Activated T-cell treated with anti-CD3 and anti-CD28 coated beads, Interleukin-2, amount 50 U/mL, for 24 hours (primary cell): ENCODE measurements at places on chromosomes 11 and 22.

DNA sequence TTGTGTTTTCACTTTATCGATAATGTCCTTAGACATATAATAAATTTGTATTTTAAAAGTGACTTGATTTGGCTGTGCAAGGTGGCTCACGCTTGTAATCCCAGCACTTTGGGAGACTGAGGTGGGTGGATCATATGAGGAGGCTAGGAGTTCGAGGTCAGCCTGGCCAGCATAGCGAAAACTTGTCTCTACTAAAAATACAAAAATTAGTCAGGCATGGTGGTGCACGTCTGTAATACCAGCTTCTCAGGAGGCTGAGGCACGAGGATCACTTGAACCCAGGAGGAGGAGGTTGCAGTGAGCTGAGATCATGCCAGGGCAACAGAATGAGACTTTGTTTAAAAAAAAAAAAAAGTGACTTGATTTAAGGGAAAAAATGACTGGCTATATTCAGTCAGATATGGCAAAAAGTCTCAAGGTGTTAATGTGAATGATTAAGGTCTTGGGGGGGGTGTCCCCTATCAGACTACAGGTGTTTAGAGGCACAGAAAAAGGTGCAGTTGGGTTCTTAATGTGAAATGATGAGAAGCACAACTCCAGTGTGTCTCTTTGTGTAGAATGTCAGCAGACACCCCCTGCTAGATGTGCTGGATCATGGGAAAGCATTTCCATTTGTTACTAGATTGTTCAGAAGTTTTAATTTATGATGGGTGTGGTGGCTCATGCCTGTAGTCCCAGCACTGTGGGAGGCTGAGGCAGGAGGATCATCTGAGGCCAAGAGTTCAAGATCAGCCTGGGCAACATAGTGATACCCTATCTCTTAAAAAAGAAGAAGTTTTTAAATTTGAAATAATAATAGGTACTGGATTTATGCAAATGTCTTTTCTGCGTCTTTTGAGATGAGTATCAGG lies 17.0 kb downstream of the NEAT1 start:
- no peak for DNase-seq

GRCh38 chr22:30328466-30329049 lies 1.8 kb upstream of the TBC1D10A start:
- no peak for DNase-seq

- no peak for DNase-seq
Measured at GRCh38 chr11:125163431-125164063, 1.0 kb upstream of the PKNOX2 start.

DNA sequence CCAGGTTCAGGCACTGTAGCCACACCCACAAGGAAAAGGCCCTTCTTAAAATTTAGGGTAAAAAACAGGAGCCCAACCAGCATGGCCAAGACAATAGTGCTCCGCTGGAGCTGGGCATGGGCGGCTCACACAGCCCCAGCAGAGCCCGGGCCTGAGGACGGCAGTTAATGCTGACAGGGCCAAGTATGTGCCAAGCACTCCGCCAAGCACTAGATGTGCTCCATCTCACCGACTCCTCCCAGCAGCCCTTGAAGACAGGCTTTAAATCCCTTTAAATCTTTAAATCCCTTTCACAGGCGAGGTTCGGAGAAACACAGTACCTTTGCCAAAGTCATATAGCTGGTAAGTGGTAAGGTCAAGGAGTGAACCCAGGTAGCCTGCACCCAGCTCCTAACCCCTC lies 4.8 kb downstream of the ARFGAP2 start:
- no peak for DNase-seq

- no peak for DNase-seq
Measured at GRCh38 chr11:26323837-26324236, 8.1 kb upstream of the ANO3 start.

DNA sequence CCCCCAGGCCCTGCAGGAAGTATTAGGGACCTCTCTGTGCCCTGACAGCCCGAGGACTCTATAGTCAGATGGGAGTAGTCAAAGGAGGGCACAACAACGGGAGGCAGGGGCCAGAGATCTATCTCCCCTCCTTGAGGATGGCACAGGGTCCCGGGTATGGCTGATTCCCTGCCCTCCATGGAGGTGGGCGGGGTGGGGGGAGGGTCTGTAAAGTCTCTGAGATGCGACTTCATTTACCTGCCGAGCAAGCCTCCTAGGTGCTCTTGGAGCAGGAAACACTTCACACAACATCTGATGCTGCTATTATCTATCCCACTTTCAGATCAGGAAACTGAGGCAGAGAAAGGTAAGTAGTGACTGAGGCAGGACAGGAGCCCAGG lies 769 bp upstream of the CDC42EP1 start:
- DNase-seq = no peak

DNA sequence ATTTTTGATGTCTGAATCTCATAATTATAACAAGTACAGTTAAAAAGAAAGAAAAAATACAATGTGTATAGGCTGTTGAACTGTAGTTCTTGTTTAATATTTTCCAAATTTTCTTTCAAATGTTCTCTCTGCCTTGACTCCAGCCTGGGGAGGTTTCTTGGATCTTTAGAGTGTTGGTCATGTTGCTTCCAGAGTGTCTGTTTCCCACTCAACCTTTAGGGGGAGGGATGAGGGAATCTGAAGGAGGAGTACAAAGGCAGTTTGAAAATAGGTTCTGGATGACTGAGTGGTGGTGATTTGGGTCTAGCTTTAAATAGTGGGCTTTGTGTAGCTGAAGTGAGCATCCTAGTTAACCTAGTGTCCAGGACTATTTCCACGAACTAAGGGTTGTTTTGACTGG lies 2.0 kb downstream of the CTNND1 start:
- DNase-seq = no peak

- no peak for DNase-seq
Measured at GRCh38 chr11:68632802-68633201, 51.5 kb upstream of the GAL start.

DNA sequence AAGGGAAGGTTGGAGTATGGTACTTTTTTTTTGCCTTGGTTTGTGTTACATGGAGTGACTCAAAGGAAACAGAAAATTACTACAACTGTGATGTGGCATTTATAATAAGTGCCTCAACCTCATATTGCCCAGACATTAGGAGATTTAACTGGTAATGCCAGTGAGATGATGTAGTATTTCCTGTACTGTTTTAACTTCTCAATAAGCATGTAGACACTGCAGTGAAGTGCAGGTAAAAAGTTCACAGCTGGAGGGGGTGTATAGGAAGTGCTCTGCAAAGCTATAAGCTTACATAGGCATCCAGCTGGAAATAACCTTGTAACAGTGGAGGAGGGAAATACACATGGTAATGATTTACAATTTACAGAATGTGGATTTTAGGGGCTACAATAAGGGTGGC lies 138.2 kb upstream of the MTMR2 start:
- DNase-seq = no peak

GRCh38 chr22:28998681-28999080 lies 63.0 kb downstream of the C22orf31 start:
- DNase-seq = no peak

- DNase-seq = no peak
Measured at GRCh38 chr11:34345991-34346480, 11.8 kb downstream of the ABTB2 start.

DNA sequence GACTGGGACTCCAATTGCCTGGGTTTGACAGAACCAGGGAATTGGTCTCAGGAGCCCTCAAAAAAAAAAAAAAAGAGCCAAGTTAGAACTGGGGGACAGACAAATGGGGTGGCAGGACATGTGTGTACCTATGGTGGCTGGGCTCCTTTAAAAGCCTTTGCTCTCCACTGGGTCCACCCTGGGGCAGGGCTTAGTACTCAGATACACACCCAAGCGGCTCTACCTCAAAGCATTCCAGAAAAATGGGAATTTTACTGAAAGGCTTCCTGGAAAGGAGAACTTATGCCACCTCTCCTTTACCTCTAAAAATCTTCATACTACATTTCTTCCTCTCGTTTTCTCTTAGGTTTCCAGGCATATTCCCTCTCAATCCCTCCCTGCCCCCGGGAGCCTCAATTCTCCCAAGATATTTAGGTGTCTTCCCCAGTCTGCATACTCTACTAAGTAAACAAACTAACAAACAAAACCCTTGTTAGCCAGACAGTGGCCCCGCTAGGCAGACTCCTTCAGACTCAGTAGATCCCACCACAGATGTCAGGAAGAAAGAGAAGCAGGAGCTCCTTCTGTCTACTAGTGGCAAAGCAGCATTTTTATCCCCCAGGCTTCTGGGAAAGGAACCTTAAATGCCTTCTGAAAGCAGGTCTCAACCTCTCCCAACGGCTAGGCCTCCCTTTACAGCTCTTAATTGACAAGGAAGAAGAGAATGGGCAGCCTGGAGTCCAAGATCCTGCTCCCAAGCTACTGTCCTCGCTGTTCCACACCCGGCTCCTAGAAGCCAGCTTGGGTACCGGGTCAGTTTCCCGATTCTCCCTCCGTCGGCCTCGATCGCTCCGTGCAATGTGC lies 653 bp downstream of the PCSK7 start:
- no peak for DNase-seq

DNA sequence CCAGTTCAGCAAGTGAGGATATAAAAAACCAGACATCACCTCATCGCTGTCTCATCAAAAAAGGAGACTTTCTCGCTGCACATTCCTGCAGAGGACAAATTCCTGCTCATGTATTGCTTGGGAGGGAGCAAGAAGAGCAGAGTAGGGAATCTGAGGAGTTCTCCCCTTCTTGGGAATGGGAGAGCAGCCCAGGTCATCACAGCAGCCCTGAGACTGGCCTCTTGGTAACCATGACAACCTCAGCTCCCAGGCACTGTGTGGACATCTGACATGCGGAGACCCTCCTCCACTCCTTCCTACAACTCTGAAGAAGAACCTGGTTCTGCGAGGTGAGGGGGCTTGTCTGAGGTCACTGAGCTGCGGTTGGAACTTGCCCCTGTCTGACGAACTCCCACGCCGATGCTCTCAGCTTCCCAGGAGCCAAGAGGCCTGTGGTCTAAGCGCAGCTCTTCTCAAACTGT lies 17.9 kb downstream of the RFPL1 start:
- no peak for DNase-seq

GRCh38 chr11:19670030-19670791 lies 42.4 kb upstream of the NAV2 start:
- DNase-seq = no peak

DNA sequence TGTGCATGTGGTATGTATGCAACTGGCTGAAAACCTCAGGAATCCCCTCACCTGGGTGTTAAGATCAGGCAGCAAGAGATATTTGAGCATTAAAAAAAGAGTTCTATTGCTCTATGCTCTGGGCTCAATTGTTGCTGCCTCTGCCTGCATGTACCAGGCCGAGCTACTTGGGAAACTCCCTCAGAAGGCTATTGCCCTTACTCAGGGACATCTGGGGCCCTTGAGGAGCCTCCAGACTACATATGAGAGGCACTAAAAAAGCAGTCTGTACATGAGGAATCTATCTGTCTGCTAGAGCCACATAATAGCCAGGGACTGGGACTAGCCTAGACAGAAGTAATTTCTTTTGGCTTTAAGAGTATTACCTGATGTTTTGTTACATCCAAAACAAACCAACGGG lies 120.1 kb downstream of the SWAP70 start:
- no peak for DNase-seq

DNA sequence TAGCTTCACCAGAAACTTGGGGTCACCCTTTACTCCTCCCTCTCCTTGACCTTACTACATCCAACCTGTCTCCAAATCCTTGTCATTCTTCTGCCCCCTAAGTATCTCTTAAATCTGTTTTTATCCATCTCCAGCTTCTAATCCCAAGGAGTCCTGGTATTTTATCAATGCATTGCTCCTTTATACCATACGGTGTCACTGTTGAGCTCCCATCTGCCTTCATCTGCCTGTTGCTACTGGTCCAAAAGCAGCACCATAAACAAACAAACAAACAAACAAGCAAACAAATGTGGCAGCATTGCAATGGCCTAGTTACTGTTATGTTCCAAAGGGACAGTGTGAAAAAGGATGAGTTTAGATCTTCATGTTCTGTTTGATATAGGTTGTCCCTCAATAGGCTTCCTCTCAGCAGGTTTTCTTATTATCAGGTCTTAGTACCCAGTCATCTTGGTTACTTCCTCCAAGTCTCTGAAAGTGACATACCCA lies 34.2 kb downstream of the DNHD1 start:
- no peak for DNase-seq

DNA sequence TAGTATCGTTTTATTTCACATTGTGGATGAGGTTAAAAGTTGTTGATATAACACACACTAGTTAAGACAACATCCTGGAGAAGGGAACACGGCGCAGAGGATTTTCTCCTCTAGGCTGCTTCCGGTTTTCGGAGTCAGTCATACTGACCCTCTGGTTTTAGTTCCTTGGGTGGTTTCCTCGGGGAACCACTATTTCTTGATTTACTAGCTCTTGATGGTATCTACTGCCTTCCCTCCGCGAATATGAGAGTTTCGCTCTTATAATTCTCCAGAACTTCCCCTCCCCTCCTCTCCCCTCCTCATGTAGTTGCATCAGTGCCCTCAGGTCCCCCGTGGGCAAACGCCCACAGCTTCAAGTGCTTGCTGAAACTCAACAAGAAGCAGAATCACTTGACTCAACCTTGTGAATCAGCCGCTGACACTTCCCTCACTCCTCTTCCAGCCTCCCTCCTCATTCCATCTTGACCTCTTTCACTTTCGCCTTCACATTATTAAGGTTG lies 15.9 kb upstream of the APOBEC3A start:
- DNase-seq = peak; percentile 74

DNA sequence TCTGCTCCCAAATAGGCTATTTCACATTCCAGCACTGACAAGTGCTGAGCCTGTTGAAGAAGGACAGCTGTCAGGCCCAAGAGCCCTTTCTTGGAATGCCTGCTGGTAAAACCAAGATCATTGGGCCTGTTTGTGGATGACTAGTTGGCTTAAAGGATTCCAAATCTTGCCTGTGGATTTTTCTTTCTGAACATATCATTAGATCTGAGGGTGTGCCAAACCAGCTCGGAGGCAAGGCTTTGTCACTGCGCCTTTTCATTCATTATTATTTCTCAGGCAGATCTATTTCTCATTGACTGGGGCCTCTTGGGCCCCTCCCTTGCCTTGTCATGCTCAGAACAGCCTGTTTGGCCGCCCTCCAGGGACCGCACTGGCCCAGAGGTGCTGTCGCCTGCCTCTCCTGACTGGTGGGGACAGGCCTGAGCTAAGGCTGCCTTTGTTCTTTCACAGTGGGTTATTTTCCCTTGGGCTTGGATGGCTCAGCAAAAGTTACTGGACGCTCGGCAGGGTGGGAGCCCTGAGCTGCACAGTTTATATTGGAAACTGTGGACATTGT lies 222.7 kb upstream of the SESN3 start:
- no peak for DNase-seq

- no peak for DNase-seq
Measured at GRCh38 chr22:33748714-33749113, 171.6 kb downstream of the LARGE1 start.

- no peak for DNase-seq
Measured at GRCh38 chr11:2316169-2316962, 14.6 kb downstream of the TSPAN32 start.

DNA sequence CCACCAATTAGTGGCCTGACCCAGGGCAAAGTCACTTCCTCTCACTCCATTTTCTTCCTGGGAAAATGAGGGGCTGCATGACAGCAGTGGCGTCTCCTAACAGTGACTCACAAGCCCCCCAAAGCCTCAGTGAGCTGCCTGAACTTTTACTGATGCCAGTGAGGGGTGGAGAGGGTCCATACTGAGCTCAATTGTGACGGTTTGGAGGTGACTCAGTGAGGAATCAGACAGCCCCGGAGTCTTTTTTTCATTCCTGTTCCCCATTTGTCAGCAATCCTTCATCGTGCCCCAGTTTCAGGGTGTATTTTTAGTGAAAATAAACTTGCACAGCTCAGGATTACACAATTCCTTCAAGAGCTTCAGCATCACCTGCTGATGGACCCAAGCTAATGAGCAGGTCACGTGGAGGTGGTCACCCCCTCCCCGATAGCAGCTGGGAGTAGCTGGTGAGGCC lies 30.1 kb upstream of the RASD2 start:
- no peak for DNase-seq

GRCh38 chr11:69048694-69049489 lies at the start of gene TPCN2:
TSS of gene TPCN2 (plus strand) at chr11:69048932. CDS start at chr11:69048998, 66 bp downstream.
- peak; percentile 94 for DNase-seq
